ENCODE measurements at places on chromosomes 6 and 20.

GRCh38 chr6:20744911-20745557, 210.8 kb downstream of the CDKAL1 start:
- no peak for DNase-seq

DNA sequence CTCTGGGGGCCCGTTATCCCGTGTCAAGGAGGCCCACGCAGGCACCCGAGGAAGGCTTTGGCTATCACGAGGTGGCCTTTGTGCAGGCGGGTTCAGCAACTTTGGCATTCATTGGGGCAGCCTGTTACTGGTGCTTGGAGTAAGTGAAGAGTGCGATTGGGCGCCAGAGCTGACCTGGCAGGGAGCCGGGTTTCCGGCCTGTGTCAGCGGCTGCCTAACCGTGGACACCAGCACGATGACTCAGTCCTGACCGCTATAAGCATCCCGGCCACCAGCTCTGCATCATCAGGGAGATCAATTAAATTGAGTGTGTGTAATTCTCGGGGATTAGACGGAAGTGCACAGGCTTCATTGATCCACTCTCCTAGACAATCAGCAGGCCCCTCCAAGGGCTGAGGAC, 45.9 kb downstream of the CDH4 start:
- no peak for DNase-seq

GRCh38 chr6:23523771-23524170, 602.2 kb upstream of the NRSN1 start:
- DNase-seq = no peak

- no peak for DNase-seq
Measured at GRCh38 chr6:30997301-30997700, 13.0 kb upstream of the MUC22 start.

DNA sequence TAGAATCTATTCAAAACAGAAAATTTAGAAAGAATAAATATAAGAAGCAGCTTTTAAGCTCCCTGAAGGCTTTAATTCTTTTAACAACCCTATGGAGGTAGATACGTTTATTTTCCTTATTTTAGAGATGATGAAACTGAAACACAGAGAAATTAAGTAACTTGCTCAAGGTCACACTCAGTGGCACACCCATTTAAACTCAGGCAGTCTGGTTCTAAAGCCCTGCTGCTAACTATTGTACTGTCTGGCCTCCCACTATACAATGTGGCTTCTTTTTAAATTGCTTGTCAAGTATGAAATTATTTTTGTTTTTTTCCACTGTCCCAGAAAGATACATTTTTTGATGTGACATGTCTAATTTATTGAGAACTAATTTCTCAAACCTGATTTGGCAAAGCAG, 55.7 kb downstream of the FAM217A start:
- DNase-seq = no peak

DNA sequence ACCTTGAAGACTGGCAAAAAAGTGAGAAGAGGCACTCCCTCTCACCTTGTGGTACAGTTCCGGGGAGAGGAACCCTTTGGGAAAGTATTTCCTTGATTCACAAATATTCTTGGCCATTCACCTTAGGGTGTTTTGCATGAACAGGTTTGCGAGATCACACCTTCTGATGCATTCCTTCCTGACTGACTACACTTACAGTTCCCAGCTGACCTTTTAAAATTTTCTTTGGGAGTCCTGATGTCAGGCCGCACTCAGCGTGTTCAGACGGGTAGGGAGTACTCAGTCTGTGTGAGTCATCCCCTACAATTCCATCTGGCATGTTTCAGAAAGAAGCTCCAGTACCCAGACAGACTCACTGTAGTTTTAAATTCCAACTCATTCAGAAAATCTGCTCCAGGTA, 1.7 kb downstream of the ADGRF4 start:
- DNase-seq = no peak

DNA sequence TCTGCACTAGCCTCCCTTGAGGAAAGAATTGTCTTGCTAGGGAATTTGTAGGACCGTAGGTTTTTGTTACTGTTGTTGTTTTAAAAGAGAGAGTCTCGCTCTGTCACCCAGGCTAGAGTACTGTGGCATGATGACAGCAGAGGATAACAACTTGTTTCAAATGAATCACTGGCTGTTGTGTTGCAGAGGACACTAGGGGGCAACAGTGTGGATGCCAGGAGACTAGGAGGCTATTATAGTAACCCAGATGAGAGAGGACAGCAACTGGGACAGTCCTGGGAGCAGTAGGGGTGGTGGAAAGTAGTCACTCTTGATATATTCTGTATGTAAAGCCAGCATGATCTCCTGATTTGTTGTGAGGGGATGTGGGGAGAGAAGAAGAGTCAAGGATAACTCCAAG, 41.8 kb upstream of the LAMA4 start:
- peak; percentile 33 for DNase-seq

DNA sequence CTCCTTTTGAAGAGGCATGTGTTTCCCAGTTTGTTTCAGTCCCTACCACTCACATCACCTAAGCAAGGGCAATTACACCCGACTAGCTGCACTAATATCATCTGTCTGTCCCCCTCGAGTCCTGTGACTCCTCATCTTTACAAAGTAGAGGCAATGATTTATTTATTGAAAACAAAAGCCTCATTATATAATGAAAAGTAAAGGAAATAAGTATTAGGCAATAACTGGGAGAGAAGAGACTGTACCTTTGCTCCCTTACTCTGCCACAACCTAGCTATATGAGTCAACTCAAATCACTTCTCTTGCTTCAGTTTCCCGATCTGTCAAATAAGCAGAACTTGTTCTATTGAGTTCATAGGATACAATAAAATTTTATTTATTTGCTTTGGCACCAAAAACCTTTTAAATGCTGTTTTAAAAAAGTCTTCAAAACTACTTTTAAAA, 38.9 kb downstream of the CSNK2A1 start:
- no peak for DNase-seq

DNA sequence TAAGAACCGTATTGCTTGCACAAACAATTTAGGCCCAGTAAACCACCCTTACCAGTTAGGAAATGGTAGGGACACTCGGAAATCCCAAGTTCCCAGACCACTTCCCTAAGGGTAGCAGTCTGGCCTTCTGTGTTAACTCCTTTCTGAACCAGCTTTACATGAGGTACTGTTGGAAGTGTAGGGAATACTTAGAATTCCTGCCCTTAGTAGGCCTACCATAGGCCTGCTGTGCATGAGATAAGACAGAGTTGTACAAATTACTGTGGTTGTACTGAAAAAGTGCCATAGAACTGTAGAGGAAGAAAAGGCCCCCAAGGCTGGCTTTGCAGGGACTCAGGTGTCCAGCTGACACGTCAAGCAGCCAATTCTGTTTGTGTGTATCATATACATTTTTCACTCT, 11.1 kb downstream of the RPRD1B start:
- no peak for DNase-seq

DNA sequence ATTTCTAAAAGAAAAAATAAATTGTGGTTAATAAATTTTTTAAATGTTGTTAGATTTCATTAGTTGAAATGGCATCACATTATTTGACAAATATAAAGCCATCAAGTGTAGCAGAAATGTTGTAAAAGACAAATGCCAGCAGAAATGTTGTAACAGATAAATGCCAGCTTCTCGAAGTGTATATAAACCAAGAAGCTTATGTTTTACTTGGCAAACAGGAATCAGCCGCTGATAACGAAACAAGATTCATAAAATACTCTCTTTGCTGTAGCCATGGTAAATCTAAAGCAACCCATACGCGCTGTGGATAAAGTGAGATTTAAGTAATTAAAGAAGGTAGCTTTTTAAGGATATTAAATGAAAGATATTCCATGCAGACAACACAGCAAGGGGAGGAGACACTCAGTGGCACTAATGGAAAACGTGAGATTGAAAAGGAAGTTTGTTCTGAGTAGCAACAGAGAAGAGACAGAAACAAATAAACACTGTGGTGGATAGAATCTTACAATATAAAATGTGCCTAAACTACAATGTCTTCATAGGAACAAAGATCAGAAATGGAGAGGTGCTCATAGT, 29.6 kb downstream of the BTBD9 start:
- DNase-seq = no peak

DNA sequence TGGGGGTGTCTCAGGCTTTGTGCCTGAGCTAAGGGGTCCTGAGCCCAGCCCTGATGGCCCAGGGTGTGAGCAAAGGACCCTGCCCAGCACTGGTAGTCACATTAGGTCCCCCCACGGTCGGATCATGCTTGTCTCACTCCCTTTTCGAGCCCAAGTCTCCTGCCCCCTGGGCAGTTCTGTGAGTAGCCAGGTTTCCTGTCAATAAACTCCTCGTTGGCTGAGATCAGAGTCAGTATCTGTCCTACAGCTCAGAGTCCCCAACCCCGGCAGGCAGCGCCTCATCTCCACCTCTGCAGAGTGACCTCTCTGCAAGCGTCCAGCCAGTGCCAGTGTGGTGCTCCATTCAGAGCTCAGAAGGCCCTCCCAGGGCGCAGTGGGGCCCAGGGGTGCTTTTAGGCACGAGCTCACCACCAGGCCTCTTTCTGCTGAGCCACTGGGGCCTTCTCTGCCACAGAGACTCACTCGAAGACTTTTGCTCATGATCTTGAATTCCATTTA, 93.7 kb upstream of the PMEPA1 start:
- DNase-seq = no peak

- no peak for DNase-seq
Measured at GRCh38 chr20:64115171-64115911, 8.0 kb upstream of the NPBWR2 start.

- no peak for DNase-seq
Measured at GRCh38 chr6:3919130-3919628, 70.0 kb downstream of the FAM50B start.

DNA sequence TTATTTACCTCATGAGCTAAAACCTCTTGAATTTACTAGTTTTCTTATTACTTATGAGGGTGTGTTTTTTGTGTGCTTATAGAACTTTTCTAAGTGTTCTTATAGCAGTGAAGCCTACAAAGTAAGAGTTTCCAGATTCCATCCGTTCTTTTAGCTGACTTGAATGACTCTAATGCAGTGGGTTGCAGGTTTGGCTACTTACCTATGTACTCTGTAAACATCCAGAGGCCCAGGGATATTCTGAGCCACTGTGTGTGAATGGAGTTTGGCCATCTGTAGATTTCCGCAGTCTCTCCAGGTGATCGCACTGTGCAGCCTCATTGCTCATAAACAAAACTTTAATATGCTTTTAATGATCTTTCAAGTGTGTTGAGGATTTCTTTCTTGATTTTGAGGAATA, 157.8 kb downstream of the MYO6 start:
- DNase-seq = no peak

DNA sequence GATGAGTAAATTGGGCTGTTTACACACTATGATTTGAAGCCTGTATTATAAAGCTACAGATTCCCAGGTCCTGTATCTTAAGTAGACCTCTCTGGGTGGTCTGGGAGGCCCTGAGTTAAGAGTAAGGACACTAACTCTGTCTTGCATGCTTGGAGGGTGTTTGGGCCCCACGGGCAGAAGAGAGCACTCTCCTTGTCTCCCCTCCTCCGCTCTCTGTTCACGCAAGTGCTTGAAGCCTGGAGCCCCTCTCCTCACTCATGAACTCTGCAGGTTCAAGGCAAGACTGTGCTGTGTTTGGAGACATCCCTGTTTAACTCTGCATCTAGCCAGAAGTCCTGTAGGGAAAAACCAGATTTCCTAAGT, 154.0 kb downstream of the ZDHHC14 start:
- DNase-seq = no peak

GRCh38 chr6:132614554-132614953, 9.5 kb downstream of the TAAR2 start:
- DNase-seq = no peak

GRCh38 chr6:109867009-109867969, 110.8 kb upstream of the GPR6 start:
- no peak for DNase-seq

GRCh38 chr6:135738636-135739035, 112.9 kb upstream of the PDE7B start:
- no peak for DNase-seq

- DNase-seq = no peak
Measured at GRCh38 chr20:24366336-24367004, 103.0 kb upstream of the SYNDIG1 start.

GRCh38 chr6:170151321-170151771, 139.5 kb downstream of the DLL1 start:
- no peak for DNase-seq

DNA sequence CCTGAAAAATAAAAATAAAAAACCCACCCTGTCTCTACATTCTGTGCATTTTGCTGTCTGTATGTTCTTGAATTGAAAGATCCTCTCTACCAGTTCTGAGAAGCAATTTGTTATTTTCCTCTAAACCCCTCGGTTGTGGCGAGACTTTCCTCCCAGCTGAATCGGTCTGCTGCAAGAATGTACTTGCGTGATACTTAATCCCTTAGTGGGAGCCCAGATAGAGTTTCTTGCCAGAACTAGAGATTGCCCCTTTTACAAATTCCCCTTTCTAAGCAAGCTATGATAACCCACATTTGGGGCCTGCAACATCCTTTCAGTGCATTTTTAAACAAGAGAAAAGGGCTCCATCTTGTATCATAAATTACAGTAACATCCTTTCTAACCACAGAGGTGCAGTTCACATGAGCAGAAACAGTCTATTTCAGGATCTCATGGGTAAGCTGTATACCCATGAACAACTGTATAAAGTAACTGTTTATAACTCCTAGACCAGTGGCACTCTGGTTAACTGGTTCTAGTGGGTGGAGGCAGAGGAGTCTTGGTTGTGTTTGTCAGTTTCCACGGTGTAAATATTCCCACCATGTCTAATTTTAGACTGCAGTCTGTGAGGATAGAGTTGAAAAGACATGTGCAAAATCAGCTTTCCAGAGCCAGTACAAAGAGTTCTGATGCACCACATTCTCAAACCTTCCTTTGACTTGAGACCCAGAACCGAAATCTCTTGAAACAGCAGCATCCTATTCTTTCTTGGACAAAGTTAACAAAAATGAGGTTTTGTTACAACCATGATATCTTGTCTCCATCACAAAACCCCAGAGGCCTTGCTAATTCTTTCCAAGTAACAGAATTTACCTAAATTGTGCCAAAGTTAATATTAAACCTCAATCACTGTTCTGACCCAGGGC, 113.1 kb upstream of the ZNF217 start:
- no peak for DNase-seq

GRCh38 chr20:35329435-35330139, 37.4 kb upstream of the FAM83C start:
- peak; percentile 56 for DNase-seq

DNA sequence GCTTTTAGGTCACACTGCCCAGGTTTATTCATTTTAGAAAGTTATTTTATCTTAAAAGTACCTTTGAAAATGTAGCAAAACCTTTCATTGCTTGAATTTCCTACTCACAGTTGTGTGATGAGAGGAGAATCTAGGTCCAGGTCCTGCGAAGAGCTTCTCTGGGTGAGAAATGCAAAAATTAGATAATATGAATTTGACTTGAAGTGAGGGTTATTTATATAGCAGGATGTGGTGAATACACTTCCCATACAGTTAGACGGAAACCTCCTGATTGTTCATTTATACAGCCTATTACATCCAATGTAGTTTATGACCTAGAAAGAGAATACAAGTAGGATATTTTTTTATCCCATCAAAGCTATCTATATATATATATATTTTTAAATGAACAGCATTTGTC, 30.5 kb downstream of the CDKAL1 start:
- no peak for DNase-seq
